C1 segment of cervical spinal cord (tissue), 14 donors: ENCODE measurements at places on chromosomes 12 and 14.

GRCh38 chr12:71627438-71628002 is 36.1 kb downstream of the ZFC3H1 start:
- DNase-seq = no peak

GRCh38 chr14:68843471-68844209 is 50.8 kb upstream of the ZFP36L1 start:
- peak; percentile 12 for DNase-seq

DNA sequence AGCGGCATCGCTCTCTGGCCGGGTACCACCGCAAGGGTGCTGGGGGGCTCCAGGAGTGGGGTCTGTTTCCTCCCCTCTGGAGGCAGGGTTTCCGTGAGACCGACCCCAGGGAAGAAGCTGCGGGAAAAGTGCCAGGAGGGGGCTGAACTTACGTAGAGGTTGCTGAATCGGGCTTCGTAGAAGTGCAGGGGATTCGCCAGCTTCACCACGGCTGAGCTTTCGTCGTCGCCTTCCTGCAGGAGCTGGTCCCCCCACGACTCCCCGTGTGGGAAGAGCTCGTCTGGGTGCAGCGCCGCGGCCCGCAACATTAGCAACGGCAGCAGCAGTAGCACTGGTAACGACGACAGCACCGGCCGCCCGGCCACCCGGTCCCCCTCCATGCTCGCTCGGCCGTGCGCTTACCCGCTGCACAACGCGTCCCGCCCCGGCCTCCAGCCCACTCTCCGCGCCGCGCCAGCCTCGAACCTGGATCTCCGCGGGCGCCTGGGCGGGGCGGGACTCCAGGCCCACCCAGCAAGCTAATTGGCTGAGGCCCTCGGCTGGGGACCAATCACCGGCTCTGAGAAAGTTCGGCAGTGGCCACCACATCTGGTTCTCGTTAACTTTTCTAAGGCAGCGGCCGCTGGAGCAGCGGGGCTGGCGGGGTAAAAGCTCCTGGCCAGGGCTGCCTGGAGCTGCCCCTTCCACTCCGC is at the start of gene NID2:
Gene NID2, minus strand, starts transcription at position 445 of the 692 bp plus-strand sequence. Its CDS starts 65 bp downstream, at position 380.
- peak; percentile 60 for DNase-seq

GRCh38 chr14:74571901-74572725 is 39.9 kb downstream of the LTBP2 start:
- no peak for DNase-seq

DNA sequence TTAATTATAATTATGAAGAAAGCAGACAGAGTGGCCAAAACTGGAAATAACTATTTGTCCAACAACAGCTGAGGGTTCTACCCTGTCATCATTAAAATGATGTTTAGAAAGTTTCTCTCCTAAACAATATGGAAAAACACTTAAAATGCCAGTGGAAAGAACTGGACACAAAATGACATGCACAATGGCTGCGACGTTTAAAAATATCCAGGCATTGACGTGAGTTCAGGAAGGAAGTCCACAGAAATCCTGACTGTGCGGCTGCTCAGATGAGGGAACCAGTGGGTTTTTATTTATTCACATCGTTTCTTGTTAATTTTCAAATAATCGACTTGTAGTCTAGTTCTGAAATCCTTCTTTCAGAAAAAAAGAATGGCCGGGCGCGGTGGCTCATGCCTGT is 58.3 kb downstream of the CCNK start:
- DNase-seq = no peak

DNA sequence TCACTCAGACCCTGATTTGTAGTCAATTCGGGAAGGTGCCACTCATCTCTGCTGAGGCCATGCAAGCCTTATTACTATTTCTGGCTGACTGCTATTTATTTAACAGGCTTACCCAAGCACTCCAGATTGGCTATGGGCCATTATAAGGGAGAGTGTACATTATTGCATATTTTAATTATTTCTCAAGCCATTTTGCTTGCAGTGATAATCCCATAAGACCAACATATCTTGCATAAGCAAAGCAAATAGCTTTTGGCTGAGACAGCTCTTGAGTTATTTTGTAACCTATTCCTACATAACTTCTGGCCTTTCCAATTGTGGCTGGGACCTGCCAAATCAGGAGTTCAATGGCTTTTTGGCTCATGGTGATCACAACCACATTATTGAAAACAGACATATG is 509.6 kb upstream of the USP15 start:
- no peak for DNase-seq

- DNase-seq = no peak
Observed at GRCh38 chr14:103386713-103387329, 1.6 kb downstream of the MARK3 start.

DNA sequence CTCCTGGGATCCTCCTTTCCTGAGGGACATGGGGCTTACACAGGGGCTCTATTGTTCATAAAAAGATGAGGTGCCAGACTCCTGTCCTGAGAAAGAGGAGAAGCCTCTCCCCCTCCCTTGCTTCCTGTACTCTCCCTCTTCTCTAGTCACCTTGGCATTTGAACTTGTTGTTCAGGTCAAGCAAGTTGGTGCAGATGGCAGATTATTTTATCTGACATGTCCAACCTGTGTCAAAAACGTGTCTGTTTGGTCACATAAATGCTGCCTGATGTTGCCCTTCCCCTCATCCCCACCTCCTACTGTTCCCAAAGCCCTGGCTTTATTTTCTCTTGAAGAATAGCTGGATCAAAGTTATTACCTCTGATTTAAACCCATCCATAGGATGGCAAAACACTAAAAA is 154.8 kb downstream of the TMX1 start:
- DNase-seq = no peak

DNA sequence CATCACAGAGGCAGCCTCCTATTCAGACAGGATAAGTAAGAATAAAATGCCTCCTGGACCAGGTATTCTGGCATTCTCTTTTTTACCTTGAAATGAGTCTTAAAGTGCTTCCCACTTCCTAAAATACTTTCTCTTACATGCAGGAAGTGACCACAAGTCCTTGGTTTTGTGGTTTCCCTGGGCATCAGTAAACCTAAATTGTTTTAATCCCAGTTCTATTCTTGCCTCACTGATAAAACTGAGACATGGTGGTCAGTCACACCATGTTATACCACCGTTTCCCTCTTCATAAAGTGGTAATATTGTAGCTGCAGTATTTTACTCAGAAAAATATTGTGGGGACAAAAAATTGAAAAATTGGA is 1.2 kb upstream of the SALL2 start:
- no peak for DNase-seq

DNA sequence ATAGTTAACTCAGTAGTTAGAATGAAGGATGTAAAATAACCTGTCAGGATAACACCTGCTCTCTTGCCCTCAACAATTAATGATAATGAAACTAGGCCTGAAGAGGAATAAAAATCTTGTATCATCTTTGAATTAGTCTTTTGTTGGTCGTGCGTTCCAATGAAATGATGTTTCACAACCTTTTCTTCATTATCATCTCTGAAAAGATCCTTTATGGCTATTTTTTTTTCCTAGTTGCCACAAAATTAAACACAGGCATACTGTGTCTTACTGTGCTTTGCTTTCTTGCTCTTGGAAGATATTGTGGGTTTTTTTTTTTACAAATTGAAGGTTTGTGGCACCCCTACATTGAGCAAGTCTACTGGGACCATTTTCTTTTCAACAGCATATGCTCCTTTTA is 128.6 kb downstream of the BICD1 start:
- no peak for DNase-seq

DNA sequence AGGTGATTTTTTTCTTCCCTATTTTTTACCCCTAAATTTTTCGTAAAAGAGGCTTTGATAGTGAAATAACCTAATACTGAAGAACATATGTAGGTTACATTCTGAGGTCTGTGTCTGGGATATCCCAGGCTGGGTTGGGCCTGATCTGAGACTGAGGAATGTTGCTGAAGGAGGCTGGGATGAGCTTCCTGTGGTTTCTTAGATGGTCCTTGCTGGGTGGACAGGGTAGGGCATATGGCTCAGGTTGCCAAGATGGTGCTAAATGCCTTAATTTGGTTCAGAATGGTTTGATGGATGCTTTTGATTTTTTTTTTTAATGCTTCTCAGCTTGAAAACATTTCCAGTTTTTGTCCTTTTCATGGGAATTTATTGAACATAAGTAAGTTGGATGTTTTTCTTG is 124.6 kb upstream of the PMCH start:
- DNase-seq = no peak

DNA sequence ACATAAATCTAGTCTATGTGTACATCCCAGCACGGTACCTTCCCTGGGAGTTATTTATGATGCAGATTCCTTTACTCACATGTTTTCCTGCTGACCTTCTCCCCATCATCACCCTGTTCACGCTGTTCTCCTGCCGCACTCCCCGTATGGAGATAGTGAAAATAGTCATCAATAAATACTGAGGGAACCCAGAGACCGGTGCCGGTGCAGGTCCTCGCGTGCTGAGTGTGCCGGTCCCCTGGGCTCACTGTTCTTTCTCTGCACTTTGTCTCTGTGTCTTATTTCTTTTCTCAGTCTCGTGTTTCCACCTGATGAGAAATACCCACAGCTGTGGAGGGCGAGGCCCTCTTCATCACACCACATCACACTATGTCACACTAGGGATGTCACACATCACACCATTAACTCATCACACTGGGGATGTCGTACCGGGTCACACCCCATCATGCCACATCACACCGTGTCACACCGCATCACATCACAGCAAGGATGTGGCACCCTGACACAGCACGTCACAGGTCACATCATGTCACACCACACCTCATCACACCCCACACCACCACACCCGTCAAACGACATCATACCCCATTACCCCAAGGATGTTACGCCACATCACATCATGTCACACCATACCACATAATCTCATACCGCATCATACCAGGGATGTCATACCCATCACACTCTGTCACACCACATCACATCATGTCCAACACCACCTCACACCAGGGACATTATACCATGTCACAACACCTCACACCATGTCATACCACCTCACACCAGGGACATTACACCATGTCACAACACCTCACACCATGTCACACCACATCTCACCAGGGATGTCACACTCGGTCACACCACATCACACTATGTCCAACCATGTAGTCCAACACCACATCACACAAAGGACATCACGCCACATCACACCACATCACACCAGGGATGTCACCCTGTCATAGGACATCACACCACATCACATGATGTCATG is 207.0 kb downstream of the TMEM121 start:
- no peak for DNase-seq

DNA sequence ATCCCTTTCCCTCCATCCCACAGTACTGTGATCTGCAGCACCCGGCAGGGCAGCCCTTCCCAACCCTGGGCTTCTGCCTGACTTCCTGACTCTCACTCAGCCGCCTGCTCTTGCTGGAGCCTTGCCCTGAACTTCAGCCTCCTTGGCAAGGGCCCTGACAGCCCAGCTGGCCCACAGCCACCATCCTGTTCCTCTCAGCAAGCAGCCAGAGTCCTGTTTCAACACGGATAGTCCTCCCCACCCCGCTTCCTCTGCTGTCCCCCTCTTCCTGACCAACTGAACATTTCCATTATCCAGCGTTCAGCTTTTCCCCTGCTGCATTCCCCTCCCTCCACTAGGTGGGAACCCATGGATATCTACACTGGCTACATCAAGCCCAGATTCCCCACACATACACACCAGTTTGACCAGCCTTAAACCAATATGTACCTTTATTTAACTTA is 74.0 kb upstream of the MDM1 start:
- peak; percentile 68 for DNase-seq

DNA sequence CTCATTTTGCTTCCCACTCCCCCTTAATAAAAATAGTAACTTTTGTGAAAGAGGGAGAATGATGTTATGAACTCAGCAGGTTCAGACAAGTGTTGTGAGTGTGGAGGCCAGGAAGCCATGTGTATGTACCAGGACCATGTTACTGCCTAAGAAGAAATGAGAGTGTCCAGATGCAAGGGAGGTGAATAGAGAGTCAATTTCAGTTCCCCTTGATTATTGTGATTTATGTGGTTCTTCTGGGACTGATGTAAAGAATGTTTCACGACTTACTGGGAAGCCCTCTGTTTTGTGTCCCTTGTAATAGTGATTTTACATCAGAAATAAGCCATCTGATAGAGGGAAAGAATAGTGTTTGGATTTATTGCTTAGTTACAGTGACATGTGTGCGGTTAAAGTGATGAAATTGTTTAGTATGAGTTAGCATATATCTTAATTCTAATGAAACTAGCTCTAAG is 32.5 kb downstream of the FBXO34 start:
- DNase-seq = no peak

GRCh38 chr14:64337888-64338615 is 43.9 kb upstream of the ESR2 start:
- peak; percentile 18 for DNase-seq

GRCh38 chr12:3614806-3615466 is 123.9 kb downstream of the PRMT8 start:
- no peak for DNase-seq

GRCh38 chr14:80427101-80427500 is 215.8 kb upstream of the DIO2 start:
- DNase-seq = no peak

DNA sequence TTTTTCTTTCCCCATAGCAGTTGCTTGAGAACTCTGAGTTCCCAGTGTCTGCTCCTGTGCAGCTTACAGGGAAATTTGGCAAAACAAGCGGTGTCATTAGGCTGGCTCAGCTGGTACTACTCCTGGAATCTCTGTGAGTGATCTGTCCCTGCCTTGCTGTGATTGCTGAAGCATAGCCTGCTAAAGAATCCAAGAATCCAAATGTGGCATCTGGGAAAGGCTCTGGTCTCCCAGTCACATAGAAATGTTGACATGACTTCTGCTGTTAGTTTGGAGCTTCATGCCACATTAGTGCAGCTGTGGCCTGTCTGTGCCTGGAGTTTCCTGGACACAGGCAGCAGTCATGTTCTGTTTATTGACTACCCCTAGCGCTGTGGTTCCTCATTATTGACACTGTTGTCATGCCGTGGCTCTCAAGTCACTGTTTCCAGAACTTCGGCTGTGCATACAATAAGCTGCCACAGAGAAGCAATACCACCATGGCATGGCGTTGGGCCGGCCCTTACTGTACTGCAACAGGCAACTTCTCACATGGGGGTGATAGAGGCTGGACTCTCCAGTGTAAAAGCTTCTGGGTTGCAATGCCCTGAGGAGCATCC is 166.8 kb downstream of the MYRFL start:
- DNase-seq = no peak

- no peak for DNase-seq
Observed at GRCh38 chr12:47378907-47379306, 299.1 kb upstream of the AMIGO2 start.

- DNase-seq = no peak
Observed at GRCh38 chr12:98736352-98737321, 91.5 kb downstream of the APAF1 start.

- no peak for DNase-seq
Observed at GRCh38 chr12:12032260-12032791, 38.4 kb upstream of the BCL2L14 start.

DNA sequence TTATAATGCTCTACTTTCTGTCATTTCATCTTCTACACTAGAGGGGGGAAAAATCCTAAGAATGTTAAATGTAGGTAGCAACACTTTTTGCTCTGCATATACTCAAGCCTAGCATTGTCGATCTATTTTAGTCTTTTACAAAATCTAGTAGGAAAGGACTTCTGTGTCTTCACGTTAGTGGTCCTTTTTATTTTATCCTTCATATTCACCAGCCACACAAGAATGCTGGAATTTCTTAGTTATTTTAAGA is 253.0 kb upstream of the FLRT2 start:
- no peak for DNase-seq
